ENCODE measurements at places on chromosomes 2 and 18.

DNA sequence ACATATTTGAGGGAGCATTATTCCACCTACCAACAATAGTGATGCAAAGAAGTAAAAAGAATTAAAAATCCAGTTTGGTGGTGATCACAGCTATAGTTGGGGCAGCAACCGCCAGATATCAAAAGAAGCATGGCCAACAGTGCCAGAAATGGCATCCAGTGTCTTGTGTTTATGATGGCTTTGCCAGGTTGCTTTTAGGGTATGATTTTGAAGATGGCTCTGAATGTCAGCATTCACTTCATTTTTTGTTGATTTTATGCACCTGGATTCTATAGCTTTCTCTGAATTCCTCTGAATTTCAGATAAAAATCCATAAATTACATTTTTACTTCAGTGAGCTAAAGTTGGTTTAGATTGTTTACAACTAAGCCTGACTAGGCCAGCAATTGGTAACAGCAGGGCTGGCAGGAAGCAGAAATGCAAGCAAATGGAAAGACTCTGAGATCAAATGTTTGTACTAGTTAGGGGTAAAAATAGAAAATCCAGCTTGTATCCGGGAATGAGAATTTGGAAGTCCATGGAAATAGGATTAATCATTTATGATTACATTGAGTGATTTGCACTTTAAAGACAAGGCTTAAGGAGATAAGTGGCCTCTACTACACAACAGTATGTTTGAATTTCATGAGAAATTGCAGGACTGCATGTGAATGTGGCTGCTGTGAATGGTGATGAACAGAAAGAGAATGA lies 40.4 kb downstream of the COL3A1 start:
- no peak for DNase-seq

GRCh38 chr2:138838851-138839620 lies 58.8 kb upstream of the NXPH2 start:
- no peak for DNase-seq

DNA sequence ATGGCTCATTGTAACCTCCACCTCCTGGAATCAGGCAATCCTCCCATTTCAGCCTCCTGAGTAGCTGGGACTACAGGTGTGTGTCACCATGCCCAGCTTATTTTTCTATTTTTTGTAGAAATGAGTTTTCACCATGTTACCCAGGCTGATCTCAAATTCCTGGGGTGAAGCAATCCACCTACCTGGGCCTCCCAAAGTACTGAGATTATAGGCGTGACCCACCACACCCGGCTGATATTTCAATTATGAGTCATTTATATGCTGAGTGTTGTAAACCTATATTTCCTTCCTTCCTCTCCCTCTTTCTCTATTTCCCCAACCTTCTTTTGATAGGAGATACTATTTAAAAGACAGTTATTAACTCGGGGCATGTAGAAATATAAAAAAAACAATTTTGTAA lies 469.6 kb upstream of the ID2 start:
- DNase-seq, result no peak

DNA sequence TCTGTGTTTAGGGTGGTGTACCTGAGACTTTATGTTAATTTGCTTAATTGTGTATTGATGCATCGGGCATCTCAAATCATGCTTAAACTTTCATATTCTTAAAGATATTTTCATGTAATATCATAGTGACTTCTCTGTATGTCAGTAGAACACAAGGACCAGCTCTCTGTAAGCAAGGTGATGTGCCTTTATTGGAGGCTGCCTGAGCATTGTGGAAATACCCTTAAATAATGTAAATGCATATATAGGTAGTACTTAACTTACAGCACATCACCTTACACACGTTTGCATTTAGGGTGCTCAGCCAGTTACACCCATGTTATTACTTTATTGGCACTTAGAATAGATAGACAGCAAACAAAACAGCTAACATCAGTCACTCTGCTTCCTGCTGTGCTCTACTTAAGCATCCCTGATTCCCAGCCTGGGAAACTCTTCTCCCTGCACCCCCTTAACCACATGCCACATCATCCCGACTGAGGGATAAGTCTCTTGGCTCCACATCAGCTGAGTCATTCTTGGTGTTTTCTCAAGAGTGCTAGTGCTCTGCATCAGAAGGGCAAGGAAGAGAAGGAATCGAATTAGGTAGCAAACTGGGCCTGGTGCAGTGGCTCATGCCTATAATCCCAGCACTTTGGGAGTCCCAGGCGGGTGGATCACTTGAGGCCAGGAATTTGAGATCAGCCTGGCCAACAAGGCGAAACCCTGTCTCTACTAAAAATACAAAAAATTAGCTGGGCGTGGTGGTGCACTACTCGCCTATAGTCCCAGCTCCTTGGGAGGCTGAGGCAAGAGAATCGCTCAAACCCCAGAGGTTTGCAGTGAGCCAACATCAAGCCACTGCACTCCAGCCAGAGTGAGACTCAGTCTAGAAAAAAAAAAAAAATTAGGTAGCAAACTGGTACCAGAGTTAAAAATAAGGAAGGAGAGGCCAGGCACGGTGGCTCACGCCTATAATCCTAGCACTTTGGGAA lies 108.7 kb downstream of the MAP3K20 start:
- no peak for DNase-seq

DNA sequence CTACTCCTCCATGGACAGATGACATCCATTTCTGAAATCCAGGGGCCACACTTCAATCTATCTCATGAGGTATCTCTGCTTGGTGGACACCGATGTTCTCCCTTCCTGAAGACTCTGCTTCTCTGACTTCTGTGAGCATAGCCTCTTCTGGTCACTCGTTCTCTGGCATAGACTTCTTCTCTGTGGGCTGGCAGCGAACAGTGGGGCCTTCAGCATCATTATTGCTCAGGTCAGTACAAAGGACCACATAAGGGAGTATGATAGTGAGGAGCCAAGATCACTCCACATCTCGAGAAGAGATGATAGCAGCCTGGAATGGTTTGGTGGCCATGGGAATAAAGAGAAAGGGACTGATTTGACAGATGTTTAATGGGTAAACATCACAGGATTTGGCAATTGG lies 8.0 kb upstream of the KCMF1 start:
- DNase-seq, result no peak

DNA sequence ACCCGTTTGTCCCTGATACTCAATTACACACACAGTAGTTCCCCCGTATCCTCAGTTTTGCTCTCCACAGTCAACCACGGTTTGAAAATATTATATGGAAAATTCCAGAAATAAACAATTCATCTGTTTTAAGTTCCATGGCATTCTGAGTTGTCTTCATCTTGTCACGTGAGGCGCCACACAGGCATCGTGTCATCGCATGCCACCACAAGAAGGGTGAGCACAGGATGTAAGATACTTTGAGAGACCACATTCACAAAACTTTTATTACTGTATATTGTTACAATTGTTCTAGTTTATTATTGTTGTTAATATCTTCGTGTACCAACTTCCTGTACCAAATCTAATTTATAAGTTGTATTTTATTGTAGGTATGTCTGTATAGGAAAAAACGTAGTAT lies 17.7 kb downstream of the ADNP2 start:
- DNase-seq, result no peak

GRCh38 chr2:134865067-134865787 lies 26.8 kb downstream of the ACMSD start:
- no peak for DNase-seq

DNA sequence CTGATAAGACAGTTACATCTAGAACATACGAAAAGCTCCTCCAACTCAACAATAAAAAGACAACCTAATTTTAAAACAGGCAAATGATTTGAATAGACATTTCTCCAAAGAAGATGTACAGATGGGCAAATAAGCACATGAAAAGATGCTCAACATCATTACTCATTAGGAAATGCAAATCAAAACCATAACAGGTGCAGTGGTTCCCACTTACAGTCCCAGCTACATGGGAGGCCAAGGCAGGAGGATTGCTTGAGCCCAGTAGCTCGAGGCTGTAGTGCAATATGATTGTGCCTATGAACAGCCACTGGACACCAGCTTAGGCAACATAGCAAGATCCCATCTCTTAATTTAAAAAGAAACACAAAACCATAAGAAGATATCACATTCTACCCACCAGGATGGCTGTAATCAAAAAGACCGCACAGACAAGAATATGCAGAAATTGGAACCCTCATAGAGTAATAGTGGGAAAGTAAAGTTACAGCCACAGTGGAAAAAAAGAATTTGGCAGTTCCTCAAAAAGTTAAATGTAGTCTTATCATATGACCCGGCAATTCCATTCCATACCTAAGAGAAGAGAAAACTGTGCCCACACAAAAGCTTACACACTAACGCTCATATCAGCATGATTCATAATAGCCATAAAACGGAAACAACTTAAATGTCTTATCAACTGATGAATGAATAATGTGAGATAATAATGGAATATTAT lies 30.5 kb upstream of the ARMC9 start:
- no peak for DNase-seq

GRCh38 chr2:232219496-232219870 lies 159.1 kb upstream of the ALPP start:
- DNase-seq, result no peak

DNA sequence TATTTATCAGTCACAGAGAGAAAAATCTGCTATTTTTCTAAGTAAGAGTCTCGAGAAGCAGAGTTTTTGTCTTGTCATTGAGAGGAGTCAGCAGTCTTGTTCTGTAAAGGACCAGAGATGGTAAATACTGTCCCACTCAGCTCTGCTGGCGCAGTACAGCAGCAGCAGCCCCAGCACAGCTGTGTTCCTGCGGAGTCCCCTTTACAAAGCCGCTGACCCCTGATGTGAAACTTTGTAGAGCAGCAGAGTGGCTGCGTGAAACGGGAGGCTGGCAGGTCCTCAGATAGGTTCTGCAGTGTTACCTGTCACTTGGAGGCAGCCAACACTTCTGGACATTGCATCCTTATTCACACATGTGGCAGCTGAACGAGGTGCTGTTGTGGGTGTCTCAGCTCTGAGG lies 45.2 kb downstream of the TMEM185B start:
- no peak for DNase-seq

DNA sequence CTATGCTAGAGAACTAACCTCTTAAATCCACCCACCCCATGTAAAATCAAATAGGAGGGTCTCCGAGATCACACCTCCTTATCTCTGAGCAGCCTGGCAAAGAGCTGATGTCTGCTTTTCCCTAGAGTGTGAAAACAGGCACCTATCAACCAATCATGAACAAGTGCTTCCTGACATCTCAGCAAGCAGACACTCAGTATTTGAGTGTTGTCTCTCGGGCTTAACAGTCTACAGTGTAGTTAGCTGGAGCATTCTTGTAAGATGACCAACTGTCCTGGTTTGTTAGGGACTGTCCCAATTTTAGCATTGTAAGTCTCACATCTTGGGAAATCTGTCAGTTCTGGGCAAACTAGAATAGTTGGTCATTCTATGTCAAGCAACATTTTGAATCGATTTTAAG lies 26.4 kb downstream of the MARCHF4 start:
- DNase-seq, result no peak

DNA sequence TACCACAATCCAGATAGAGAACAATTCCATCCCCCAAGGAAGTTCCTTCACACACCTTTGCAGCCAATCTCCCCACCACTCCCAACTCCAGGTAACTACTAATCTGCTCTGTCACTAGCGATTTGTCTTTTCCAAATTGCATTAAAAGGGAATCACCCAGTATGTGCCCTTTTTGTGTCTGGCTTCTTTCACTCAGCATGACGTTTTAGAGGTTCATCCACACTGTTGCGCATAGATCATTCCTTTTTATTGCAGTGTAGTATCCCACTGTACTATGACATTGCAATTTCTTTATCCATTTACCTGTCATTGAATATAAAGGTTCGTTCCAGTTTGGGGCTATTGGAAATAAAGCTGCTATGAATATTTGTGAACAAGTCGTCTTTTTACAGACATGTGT lies 31.6 kb downstream of the TNS1 start:
- DNase-seq, result no peak

DNA sequence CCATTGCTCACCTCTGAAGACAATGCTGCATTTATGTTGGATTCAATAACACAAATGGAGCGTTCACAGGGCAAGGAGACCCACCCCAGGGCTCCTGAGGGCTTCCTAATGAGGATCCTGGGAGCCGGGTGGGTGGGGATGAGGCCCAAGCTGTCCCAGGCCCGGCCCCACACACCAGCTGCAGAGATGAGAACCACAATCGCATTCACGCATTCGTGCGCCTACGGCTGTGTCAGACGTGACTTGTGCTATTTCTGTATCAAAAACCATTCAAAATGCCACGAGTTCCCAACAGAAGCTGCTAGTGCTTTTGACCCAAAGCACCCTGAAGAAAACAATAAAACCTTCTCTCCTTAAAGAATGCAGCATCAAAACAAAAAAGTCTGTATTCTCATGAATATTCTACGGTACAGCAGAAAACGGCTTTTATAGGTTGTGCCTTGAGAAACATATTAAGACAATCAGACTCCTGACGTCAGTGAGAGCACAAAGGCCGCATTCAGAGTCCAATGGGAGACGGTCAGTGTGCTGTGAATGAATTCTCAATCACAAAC lies 205.4 kb downstream of the HDAC4 start:
- no peak for DNase-seq

DNA sequence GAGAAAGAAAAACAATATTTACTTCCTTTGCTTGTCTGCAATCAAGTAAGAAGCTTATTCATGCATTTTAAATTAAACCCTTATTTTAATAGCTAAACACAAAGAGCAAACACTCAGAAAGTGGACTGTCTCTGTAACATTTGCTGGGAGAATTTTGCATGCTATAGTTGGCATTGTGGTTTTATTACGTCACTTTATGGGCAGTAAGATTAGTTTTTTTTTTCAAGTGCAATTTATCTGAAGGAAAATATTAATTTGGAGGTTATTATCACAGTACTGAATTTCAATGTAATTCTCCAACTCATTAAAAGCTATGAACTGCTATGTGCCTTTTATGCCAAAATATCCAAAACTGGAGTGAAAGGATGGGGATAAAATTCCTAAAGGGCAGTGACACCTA lies 103.3 kb downstream of the TMEFF2 start:
- DNase-seq, result peak; percentile 62

- no peak for DNase-seq
Measured at GRCh38 chr2:205646680-205647079, 35.6 kb upstream of the NRP2 start.

GRCh38 chr2:224069172-224069571 lies 30.1 kb upstream of the SERPINE2 start:
- DNase-seq, result no peak

- no peak for DNase-seq
Measured at GRCh38 chr2:195486987-195487644, 169.9 kb upstream of the SLC39A10 start.

DNA sequence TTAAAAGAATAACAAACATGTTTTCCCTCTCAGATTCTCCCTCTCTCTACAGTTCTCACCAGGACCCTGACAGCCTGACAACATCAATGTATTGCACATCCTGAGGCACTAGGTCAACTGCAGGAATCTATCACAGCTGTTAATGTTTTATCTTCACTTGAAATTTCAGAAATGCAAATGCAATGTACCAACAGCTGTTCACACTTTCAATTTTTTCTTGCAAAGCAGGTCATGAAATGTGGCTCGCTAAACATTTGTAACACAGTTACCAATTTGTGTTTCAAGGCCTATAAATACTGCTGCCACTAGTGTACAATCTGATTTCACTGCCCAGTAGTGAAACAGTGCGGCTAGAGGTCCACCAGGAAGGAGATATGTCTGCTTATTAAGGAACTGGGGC lies 147.8 kb downstream of the EXOC6B start:
- no peak for DNase-seq

- no peak for DNase-seq
Measured at GRCh38 chr2:200968162-200968561, 4.7 kb upstream of the ORC2 start.
